ENCODE measurements at places on chromosomes 1 and 21.
A peak's percentile ranks its signal among the peaks of the same experiment; 100 is the strongest.

- no peak for DNase-seq
Measured at GRCh38 chr1:201127755-201128455, 921 bp upstream of the ASCL5 start.

DNA sequence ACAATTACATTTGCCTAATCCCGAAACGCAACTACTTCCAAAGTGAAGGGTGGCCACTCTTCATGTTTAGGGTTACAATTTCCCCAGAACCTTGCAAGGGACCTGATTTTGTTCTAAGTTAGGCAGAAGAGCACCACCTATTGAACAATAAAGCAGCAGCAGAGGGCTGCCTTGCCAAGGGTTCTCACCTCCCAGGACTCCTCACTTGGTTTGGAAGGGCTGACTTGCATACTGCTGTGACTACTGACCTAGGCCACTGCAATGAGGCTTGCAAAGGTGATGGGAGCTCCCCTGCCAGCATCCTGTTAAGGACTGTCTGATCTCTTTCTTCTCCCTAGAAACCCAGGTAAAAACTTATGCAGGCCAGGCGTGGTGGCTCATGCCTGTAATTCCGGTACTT, 14.2 kb downstream of the MTOR start:
- no peak for DNase-seq

GRCh38 chr1:247373721-247374141, 42.1 kb upstream of the ZNF496 start:
- DNase-seq, result peak; percentile 71

DNA sequence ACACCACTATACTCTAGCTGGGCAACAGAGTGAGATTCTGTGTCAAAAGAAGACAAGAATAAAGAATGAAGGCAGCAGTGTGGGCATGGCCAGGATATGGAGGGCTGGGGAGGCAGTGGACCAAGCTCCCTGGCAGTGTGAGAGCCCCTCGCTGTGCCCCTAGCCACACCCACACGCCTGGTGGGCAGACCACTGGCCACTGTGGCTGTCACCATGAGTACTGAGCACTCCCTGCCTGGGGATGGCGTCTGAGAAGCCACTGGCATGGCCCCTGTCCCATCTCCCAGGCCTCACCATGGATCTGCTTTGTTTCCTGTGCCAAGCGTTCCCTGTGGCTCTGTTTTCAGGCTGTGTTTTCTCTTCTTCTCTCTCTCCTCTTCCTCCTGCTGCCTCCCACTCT, 51.7 kb downstream of the STUM start:
- DNase-seq, result no peak

- no peak for DNase-seq
Measured at GRCh38 chr1:116157096-116157495, 45.9 kb downstream of the MAB21L3 start.

GRCh38 chr1:227002531-227003049, 62.5 kb downstream of the COQ8A start:
- DNase-seq, result no peak

- DNase-seq, result no peak
Measured at GRCh38 chr1:109616391-109616790, 3.0 kb downstream of the GNAT2 start.

DNA sequence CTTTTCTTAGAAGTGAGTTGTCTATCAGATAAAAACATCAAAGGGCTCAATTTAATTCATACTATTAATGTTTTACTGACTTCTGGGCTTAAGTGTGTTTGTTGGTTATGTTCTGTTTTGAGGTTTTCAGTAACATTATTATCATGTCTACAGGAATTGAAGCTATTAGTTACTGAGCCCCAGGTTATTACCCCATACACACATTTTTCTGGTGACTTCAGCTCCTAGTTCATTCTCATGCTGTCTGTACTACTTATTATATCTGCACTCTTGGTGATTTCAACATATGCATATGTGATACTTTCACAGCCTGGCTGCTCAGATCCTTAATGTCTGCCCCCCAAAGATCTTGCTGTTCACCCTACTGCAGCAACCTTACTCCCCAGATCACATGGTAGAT, 27.0 kb upstream of the SGIP1 start:
- no peak for DNase-seq

DNA sequence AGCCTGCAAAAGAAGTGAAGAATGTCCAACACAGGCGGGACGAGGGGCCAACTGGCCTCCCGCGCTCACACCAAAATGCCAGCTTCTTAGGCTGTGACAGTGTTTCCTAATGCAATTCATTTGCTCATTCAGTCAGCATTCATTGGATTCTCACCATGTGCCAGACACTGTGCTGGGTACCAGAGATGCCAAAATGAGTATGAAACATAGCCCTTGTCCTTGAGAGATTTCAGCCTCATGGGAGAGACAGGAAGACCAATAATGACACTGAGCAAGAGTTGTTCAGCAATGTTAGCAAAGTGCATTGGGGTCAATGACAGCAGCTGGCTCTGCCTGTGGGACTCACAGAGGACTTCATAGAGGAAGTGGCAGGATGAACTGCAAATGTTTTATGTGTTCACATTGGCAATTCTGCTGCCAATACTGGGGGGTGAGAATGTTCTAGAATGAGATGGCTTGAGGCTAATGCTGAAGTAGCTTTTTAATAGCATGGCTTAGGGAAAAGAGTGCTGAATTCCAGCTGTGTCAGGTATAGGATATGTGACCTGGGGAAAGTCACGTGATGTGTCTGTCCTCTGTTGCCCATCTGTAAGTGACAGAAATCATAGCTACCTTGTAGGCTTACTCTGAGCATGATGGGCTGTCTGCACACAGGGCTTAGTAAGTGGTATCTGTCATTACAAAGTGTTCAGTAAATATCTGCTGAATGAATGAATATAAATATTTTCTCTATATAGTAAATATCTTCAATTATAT, 58.3 kb upstream of the KIF26B start:
- no peak for DNase-seq

- no peak for DNase-seq
Measured at GRCh38 chr1:6498576-6499111, 7.2 kb upstream of the PLEKHG5 start.

GRCh38 chr1:151839457-151840403, at the start of gene C2CD4D:
Gene C2CD4D (minus strand): TSS chr1:151839820. CDS start chr1:151838989, 831 bp downstream.
- peak; percentile 86 for DNase-seq

Data from left colon (tissue), 2 donors.